ENCODE measurements at places on chromosomes 3 and 15. TPM values are rescaled to one million over a fixed set of nuclear protein-coding genes. Genes with fewer than 3 reads are reported as not detected.
A peak's percentile ranks its signal among the peaks of the same experiment; 100 is the strongest.

GRCh38 chr15:75307778-75308390 lies 25.2 kb downstream of the GOLGA6D start:
- H3K36me3 ChIP-seq: no peaks in the 10 kb centered on the region
- H3K4me3 ChIP-seq: no peak overlapping the region
- H3K4me1 ChIP-seq: no peaks in the 10 kb centered on the region
- no peak overlapping the region for H3K27ac ChIP-seq

- H3K36me3 ChIP-seq: no peaks in the 10 kb centered on the region
- no peaks in the 10 kb centered on the region for H3K4me1 ChIP-seq
- H3K27ac ChIP-seq: no peak overlapping the region
- peaks cover 3% of the 10 kb centered on the region for H3K27me3 ChIP-seq
- peak; percentile 82 for DNase-seq
- H3K4me3 ChIP-seq: no peak overlapping the region
Measured at GRCh38 chr3:172530566-172530965, 7.3 kb upstream of the TNFSF10 start.

GRCh38 chr3:172140499-172141391 lies 101.4 kb downstream of the FNDC3B start:
- H3K36me3 ChIP-seq: no peaks in the 10 kb centered on the region
- H3K27me3 ChIP-seq: no peaks in the 10 kb centered on the region
- peak; percentile 98 for DNase-seq
- H3K4me3 ChIP-seq: no peak overlapping the region

- H3K4me3 ChIP-seq: no peak overlapping the region
- peaks cover 9% of the 10 kb centered on the region for H3K36me3 ChIP-seq
Measured at GRCh38 chr15:64501396-64501715, 41.0 kb downstream of the ZNF609 start.

- no peaks in the 10 kb centered on the region for H3K27me3 ChIP-seq
- no peak for DNase-seq
- H3K36me3 ChIP-seq: no peaks in the 10 kb centered on the region
- no peaks in the 10 kb centered on the region for H3K4me1 ChIP-seq
- no peak overlapping the region for H3K27ac ChIP-seq
- H3K4me3 ChIP-seq: no peak overlapping the region
Measured at GRCh38 chr3:73479325-73479724, 145.4 kb downstream of the PDZRN3 start.

STAC gene
- total RNA-seq: 6.8 TPM

GRCh38 chr3:9625656-9626055 lies 23.6 kb upstream of the MTMR14 start:
- no peak overlapping the region for H3K4me3 ChIP-seq
- H3K27ac ChIP-seq: no peak overlapping the region
- no peaks in the 10 kb centered on the region for H3K4me1 ChIP-seq
- no peak for DNase-seq
- no peaks in the 10 kb centered on the region for H3K36me3 ChIP-seq
- H3K27me3 ChIP-seq: no peaks in the 10 kb centered on the region

PPP2R3A gene
- total RNA-seq: 10.5 TPM

DNA sequence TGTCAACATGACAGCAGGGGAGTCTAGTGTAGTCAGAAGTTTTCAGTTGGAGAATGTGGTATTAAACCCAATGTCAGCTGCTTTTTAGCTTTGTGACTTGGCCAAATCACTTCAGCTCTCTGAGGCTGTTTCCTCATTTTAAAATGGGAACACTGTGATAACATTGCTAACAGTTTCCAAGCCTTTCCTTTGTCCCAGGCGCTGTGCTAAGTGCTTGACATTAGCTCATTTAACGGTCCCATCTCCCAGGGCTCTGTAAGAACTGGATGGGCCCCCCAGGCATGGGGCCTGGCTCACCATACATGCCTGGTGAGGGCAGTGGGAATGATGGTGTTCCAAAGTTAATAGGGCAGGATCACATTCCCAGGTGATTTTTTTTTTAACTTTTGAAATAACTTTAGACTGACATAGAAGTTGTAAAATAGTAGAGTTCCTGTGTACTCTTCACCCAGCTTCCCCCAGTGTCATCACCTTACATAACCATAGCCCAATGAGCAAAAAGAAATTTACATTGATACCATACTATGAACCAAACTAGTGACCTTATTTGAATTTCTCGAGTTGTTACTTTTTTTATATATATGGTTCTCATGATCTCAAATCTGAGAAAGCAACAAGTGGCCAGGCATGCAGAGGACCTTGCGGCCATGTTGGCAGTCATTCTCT lies 7.7 kb downstream of the RASL12 start:
- no peaks in the 10 kb centered on the region for H3K36me3 ChIP-seq
- H3K27me3 ChIP-seq: peaks cover 2% of the 10 kb centered on the region
- no peak overlapping the region for H3K27ac ChIP-seq
- peaks cover 13% of the 10 kb centered on the region for H3K4me1 ChIP-seq
- no peak overlapping the region for H3K4me3 ChIP-seq
- DNase-seq: no peak

- no peak for DNase-seq
- H3K27me3 ChIP-seq: no peaks in the 10 kb centered on the region
- H3K4me1 ChIP-seq: no peaks in the 10 kb centered on the region
- no peaks in the 10 kb centered on the region for H3K36me3 ChIP-seq
Measured at GRCh38 chr15:56292546-56293316, 49.1 kb upstream of the RFX7 start.

GREM1 gene
- 364 TPM for total RNA-seq

DNA sequence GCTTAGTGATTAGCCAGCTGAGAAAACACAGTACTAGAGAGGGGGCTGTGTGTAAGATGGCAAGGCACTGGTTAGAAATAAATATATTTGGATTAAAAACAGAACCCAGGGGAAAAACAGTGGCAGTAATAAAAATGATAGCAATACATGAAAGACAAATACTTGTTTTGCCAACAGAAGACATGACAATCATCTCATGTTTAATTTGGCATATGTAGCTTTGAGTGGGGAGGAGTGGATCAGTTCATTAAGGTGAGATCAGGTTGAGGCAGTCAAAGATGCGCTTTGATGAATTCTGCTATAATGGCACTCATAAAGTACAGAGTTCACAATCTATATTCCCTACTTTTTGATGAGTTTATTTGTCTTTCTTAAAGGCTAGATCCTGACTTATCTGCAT lies 3.4 kb upstream of the HGD start:
- no peak for DNase-seq
- no peaks in the 10 kb centered on the region for H3K4me1 ChIP-seq
- no peaks in the 10 kb centered on the region for H3K36me3 ChIP-seq
- H3K4me3 ChIP-seq: no peak overlapping the region
- H3K27me3 ChIP-seq: no peaks in the 10 kb centered on the region
- H3K27ac ChIP-seq: no peak overlapping the region

ZNF385D gene
- 0.83 TPM for total RNA-seq

GRCh38 chr3:32109256-32109655 lies 2.8 kb downstream of the GPD1L start:
- H3K4me3 ChIP-seq: peak overlapping the region; percentile 28
- no peaks in the 10 kb centered on the region for H3K27me3 ChIP-seq
- H3K4me1 ChIP-seq: peaks cover 3% of the 10 kb centered on the region
- H3K36me3 ChIP-seq: no peaks in the 10 kb centered on the region
- H3K27ac ChIP-seq: no peak overlapping the region

PYGO1 gene
- 10.1 TPM for total RNA-seq

GRCh38 chr3:111859061-111859973 lies at the start of gene PHLDB2:
PHLDB2 (plus strand) TSS chr3:111859265; CDS start chr3:111884078, 24,813 bp downstream.
- DNase-seq: peak; percentile 71
- H3K27ac ChIP-seq: peak within 1 kb of the TSS; percentile 94

Data from fibroblast of lung (primary cell).